ENCODE measurements at places on chromosomes 5 and 9.

DNA sequence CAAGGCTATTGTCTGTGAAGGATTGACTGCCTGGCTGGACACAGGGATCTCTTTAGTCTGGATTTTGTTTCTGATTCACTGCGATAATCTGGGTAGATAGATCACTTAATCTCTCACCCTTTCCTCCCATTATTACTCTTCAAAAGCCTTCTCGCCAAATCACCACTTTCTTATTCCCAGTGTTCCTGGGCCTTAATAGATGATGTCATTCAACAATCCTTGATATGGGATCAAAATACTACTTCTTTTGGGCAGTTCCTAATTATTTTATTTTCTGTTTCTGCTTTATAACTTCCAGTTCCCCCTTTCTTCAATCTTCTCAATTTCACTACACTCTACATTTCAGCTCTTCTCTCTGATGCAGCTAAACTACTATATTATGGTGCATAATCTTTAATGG is 6.8 kb upstream of the CRHBP start:
- DNase-seq = no peak

- DNase-seq = no peak
Observed at GRCh38 chr5:127423173-127423798, 94.2 kb upstream of the PRRC1 start.

DNA sequence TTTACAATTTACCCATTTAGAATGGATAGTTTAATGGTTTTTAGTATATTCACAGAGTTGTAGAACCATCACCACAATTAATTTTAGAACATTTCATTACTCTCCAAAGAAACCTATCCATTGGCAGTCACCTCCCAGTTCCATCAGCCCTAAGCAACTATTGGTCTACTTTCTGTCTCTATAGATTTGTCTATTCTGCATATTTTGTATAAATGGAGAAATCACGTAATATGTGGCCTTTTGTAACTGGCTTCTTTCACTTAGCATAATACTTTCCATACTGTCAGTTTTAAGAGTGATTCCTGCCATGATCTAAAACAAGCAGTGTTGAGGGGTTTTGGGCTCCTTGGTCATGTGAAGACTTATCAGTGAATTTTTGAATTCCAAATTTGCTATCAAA is 12.7 kb downstream of the OCLN start:
- DNase-seq = no peak

DNA sequence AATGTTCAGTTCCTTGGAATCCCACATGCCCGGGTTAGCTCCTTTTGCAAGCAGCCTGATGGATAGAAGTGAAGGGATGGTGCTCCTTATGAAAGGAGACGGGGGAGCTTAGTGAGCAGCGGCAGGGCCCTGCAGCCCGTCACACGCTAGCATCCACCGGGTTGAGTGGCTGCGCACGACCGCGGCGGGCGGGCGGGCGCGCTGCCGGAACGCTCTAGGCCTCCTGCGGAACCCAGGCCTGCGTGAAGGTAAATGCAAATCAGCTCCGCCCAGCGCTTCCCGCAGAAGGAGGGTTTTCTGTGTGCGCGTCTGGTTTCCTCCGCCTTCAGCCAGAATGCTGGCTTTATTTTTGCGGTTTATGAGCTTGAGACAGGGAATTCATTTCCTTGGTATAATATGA is 19.8 kb downstream of the IL12B start:
- DNase-seq = no peak

Measured in T-helper 22 cell (primary cell).